HS-5 (cell line): ENCODE measurements at places on chromosomes 3 and 15.

DNA sequence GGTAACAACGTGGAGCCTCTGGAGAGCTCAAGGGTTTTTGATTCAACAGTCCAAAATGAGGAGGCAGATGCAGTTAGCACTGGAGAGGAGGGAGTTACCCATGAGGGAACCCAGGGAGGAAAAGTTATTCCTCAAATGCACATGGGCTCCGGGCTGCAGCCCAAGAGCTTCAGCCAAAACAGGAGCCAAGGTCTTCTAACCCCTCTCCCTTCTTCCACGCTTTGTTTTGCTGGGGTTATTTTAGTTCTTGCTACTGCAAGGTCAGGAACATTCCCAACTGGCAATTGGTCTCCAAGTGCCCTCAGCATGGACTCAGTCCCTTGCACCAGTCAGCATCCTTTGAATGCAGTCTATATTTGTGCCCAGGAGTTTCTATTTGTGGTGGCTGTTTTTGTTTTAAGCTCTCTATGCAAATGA lies 90.0 kb downstream of the TGFBR2 start:
- no peak for DNase-seq

- no peak for DNase-seq
Observed at GRCh38 chr15:100134586-100134985, 207.2 kb downstream of the ADAMTS17 start.

DNA sequence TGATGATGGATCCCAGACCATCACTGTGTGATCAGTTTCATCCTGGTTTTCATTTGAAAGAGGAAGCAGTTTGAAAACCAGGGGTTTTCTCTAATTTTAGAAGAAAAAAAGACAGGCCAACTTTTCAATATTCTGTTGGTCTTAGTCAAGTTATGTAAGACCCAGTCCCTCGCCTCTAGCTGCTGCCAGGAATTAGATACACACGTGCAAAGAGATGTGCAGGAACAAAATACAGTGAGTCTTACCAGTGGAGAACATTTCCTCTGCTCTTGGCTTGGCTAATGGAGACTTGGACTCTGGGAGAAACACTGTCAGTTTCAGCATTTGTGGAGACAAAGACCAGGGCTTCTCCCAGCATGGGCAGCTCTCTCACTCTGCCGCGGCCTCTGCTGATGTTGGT lies 214.9 kb upstream of the C2CD4B start:
- DNase-seq = no peak

DNA sequence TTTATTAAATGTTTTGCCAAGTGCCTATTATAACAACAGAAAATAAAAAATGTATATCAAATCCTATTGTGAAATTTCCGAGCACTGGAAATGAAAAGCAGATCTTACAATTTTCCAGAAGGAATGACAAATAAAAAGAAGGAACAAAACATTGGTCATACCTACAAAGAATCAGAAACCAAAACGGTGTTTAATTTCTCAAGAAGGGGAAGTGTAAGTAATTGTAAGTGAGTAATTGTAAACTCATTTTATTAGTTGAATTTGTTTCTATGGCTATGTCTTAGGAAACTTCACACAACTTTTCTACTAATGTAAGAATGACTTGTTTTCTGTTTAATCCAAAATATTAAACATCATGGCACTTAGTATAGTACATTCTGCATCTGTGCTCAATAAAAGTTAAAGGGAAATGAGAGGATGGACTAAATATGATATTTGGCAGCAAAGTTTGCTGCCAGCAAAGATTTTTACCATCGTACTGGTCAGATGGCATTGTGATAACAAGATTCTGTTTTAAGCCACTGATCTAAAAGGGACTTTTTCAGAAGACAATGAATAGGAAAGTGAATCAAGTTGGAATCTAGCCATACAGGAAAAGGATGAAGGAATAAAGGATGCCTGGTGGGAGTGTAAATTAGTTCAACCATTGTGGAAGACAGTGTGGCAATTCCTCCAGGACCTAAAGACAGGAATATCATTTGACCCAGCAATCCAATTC lies 232.4 kb downstream of the NFKBIZ start:
- DNase-seq = no peak

DNA sequence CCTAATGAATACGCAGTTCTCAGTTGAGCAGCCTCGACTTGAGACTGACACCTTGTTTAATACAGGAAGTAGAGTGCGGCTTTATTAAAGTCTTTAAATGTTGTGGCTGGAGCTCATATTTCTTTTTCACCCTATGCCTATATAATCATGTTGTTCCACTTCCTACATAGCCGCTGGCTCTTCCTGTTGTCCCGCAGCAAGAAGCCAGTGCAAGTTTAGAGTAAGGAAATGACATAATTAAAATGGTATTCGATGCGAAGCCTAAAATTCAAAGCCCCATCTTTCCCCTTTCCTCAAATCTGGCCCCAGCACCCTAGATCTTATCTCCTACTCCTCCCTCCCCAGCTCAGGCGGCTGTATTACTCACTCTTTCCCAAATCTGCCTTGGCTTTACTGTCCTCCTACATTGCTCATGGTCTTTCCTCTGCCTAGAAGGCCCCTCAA lies 7.5 kb upstream of the PHLDB2 start:
- peak; percentile 95 for DNase-seq

- DNase-seq = no peak
Observed at GRCh38 chr3:175526609-175527280, 667.6 kb downstream of the NAALADL2 start.

- no peak for DNase-seq
Observed at GRCh38 chr15:33211176-33211808, 16.8 kb upstream of the FMN1 start.

DNA sequence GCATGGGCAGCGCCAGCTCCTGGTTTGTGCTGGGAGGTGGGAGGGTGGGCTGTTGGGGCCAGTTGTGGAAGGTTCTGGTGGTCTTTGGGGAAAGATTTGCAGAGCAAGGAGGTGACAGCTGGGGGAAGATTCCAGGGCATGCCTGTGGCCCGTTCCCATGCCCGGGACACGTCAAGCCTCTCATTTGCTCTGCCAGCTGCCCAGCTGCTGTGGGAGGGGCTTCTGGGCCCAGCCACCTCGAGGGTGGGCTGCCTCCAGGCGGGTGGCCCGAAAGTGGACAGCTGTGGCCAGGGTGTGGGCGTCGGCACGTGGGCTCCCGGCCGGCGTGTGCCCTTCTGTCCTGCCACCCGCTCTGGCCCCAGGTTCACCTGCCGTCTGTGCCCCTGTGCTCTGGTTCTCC lies 17.2 kb downstream of the PLXNA1 start:
- DNase-seq = no peak

DNA sequence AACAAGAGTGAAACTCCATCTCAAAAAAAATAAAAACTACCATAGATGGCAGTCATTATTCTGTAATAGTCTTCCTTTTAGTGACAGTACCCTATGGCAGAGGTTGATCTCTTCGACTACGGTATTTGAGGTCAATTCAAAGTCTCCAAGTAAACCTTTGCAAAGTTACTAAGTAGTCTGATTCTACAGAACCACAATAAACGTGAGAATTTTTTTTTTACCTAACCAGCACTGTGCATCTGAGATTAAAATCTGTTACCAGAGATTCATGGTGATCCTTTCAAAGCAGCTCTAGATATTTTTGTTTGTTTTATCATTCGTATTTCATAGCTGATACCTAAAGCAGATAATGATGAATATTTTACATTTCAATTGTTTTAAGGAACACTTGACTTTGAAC lies 86.6 kb upstream of the CHD2 start:
- no peak for DNase-seq

GRCh38 chr3:46316206-46316605 lies 37.7 kb upstream of the CCR2 start:
- DNase-seq = no peak

DNA sequence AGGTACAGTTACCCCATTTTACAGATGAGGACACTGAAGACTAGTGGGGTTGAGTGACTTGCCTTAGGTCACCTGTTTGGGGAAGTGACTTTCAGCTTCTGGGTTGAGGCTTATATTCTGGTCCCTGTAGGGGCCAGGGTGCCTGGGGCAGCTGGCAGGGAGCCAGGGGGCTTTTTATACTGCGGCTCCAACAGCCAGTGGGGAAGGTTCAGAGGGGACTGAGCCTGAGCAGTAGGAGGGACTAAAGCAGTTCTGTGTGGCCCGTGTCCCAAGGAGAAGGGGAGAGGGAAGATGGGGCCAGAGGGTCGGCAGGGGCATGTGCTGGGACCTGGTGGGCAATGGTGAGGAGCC lies 37.7 kb downstream of the SLC6A6 start:
- no peak for DNase-seq

- no peak for DNase-seq
Observed at GRCh38 chr15:71444032-71444810, 328.9 kb downstream of the THSD4 start.

DNA sequence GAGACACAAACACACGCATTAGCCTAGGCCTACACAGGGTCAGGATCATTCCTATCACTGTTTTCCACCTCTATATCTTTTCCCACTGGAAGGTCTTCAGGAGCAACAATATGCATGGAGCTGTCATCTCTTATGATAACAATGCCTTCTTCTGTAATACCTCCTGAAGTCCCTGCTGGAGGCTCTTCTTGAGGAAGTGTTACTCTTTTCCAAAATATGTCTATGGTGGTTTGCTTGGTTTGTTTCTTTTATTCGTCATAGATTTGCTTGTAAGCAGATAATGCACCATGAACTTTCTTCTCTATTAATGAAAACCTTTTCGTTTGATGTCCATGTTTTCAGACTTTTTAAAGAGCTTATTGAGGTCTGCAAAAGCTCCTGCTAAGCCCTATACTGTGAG lies 109.3 kb downstream of the GMPS start:
- no peak for DNase-seq

DNA sequence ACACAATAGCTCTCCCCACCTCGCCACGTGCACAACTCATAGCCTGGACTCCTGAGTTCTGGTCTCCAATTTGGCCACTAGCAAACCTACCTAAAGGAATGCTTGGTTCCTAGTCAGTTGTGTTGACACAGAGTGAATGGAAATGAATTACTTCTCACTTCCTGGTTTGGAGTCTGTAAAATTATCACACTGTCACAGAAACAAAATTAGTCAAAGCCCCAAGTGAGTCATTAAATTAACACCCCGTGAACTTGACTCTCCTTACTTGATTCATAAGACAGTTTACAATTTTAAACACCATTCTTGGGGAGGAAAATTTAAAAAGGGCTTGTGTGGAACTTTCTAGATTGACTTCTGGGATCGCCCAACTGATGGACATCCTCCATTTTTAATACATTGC lies 276.2 kb upstream of the CTNNB1 start:
- DNase-seq = no peak

DNA sequence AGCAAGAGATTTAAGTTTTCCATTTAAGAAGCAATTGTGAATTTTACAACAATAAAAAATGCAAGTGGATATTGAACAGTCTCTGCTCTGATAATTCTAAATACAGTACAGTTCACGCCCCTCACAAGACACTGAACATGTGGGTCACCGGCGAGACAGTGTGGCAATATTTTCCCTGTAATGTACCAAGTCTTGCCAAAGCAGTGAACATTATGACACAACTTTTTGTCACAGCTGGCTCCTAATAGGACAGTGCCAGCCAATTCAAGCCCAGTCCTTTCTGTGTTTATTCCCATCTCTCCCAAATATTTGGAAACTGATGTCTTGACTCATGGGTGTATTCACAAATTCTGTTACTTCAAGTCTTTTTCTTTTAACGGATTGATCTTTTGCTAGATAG lies 62.3 kb downstream of the PPARG start:
- DNase-seq = no peak

DNA sequence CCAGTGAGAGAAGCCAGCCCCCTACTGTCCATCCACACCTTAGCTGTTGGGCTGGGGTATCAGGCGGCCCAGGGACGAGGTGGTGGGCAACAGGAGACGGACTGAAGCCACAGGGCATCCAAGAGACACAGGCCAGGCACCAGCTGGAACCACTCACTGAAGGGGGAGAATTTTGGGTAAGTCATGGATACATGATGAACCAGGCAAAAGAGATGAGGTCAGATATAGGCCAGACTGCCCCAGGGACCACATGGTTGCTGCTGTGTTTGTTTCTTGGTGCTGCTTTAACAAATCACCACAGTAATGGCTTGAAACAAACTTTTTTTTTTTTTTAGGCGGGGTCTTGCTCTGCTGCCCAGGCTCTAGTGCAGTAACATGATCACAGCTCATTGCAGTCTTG lies 66.4 kb downstream of the SEMA5B start:
- DNase-seq = peak; percentile 28

DNA sequence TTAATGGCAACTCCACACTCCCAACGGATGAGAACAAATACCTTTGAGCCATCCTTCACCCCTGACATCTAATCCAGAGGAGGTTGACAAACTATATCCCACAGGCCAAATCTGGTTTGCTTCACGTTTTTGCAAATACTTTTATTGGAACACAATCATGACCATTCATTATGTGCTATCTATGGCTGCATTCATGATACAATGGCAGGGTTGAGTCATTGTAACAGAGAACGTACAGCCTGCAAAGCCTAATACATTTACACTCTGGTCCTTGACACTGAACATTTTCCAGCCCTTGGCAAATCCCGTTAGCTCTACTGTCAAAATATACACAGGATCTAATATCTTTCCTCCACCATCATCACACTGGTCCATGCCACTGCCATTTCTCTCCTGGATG lies 7.6 kb upstream of the PRICKLE2 start:
- no peak for DNase-seq

DNA sequence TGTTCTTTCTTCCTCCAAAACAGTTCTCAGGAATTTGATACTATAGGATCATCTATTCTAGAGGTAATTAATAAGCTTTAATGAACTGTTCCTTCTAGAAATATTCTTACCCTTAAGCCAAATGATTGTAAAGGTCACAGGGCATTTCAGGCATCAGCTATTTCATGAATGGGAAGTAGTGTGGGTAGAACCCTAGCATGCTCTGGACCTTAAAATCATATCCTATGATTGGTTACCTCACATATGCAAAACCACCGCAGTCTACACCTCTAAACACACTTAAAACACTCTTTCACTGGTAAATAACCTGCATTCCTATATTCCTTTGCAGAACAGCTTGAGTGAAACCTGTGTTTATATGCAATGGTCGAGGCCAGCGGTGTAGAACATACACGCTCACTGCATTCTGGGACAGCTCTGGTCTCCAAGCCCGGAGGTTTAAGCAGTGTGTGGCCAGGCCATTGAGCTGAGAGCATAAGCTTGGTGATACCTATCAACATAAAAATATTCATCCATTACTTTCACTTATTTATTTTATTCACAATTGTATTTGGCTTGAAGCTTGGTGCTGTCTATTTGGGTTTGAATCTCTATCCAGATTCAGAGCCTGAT lies 87.7 kb upstream of the RASGRP1 start:
- DNase-seq = no peak

DNA sequence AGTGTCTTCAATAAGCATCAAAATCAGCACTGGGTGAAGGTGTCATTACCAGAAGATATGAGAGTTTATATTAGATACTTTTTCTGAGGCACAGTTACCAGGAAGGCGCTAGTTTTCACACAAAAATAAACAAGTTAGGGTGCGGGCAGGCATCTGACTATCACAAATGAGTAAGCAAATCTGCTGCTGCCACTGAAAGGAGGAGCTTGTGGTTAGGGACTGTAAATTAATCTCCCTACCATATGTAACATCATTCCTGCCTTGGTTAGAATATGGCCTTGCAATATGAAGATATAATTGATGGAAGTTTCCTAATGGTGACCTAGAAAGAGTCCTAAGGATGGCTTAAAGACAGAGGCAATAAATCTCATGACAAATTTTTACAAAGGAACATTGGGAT lies 19.5 kb upstream of the EID1 start:
- DNase-seq = no peak

- DNase-seq = no peak
Observed at GRCh38 chr15:33801954-33802353, 166.3 kb upstream of the CHRM5 start.

GRCh38 chr15:59420986-59421618 lies 16.9 kb upstream of the FAM81A start:
- no peak for DNase-seq
